Osteoblast (primary cell): ENCODE measurements at places on chromosomes 5 and 9.
A peak's percentile ranks its signal among the peaks of the same experiment; 100 is the strongest.

DNA sequence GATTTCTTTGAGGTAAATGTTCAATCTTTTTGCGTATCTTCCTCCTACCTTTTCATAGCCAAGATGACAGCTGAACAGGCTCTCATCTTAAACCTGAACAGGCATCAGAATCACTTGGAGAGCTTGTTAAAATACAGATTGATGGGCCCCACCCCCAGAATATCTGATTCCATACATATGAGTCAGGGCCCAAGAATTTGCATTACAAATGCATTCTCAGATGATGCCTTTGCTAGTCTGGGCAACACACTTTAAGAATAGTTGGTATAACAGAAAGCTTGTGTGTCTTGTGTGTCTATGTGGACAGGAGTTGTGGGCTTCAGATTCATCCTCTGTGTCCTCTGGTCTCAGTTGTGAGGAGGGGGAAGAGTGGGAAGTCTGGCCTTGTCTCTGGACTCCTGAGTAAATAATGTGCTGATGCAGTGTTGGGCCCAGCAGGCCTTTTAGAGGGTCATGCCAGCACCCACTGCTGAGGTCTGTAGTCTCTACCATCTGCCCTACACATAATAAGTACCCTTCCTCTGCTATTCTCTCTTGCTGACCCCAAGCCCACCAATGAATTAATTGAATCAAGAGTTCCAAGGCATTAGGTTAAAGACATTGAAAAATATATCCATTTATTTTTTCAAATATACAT lies 43.1 kb downstream of the PTCD2 start:
- DNase-seq, result peak; percentile 80

DNA sequence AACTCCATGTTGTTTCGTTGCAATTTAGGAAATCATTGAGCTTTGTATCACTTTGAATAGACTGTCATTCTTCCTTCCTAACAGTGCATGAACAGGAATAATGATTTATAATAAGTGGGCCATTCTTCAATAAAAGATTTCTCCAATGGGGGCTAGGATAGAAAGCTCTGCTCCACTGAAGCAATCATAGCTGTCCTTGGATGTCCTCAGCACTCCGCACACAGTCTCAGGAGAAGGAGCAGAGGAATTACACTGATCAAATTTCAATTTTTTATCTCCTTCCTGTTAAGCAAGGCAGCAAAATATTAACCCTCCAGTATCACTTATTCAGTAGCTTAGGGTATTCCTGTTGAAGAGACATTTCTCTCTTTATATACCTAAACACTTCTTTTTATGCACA lies 532.7 kb upstream of the ST8SIA4 start:
- DNase-seq, result no peak

- no peak for DNase-seq
Observed at GRCh38 chr5:77921094-77921768, 145.1 kb upstream of the TBCA start.

- no peak for DNase-seq
Observed at GRCh38 chr9:79766091-79766490, 194.3 kb downstream of the TLE4 start.

DNA sequence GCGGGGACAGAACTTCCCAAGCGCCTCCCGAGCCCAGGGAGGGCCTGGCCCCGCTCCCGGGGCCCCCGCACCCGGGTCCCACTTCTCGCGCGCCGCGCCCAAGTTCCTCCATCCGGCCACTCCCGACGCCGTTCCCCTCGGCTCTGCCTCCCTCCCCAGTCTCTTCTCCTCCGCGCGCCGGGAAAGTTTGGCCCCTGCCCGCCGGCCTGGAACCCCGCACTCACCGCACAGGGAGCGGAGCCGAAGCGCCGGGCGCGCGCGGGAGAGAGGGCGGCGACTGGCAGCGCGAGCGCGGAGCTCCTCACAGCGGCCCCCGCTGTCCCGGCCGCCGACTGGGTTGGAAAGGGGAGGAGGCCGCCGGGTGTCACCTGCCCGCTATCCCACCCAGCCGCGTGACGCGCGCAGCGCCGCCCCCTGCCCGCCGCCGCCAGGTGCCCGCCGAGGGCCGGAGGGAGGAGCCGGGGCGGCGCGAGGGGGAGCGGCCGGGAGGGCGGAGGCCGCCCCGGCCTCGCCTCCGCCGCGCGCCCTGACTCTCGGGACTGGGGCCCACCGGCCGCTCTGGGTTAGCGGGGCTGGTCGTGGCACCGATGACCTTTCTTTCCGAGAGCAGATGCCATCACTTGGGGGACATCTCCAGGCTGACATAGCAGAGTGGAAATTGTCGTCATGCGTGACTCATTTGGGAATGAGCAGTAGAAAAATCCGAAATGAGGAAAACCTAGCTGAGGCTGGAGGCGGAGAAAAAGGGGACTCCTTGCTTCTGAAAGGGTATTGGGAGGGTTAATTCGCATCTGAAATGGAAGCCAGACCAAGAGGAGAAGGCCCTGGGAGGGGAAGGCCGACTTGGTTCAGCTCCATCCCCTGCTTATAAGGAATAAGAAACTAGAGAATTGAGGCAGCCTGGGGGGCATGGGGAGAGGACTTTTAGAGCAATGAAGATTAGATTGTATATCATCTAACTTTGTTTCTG lies at the start of gene ELOVL7:
Gene ELOVL7 (minus strand): TSS at position 334 of the 970 bp plus-strand sequence. CDS start 56,872 bp downstream, outside the sequence.
- DNase-seq, result peak; percentile 90

DNA sequence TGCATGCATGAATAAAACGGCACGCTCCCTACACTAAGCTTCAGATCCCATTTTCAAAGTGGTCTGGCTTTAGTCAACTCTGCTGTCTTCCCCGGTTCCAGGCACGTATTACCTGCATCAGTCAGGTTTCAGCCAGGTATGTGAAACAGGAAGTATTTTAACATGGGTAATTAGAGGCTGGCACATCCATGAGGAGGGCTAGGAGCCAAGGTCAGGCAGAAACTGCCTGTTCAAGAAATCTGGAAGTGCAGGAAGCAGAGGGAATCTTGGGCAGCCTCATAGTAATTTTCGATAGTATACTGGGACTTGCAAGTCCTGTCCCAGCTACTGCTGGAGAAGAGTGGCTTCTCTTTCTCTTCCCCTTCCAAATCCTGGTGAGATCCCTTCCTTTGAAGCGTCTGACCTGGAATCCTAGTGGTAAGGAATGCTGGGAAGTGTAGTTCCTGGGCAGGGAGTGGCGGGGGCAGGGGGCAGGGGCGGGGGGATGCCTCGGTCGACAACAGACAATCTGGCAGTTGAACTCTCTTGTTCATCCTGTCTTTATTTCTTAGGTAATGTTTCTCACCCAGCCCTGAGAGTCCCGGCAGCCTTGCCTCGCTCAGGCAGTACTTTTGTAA lies 403.1 kb downstream of the TLE4 start:
- DNase-seq, result peak; percentile 52

GRCh38 chr9:35484406-35484805 lies 5.5 kb upstream of the RUSC2 start:
- DNase-seq, result peak; percentile 82

- DNase-seq, result peak; percentile 91
Observed at GRCh38 chr9:120394058-120394669, 185.8 kb downstream of the CDK5RAP2 start.

- DNase-seq, result no peak
Observed at GRCh38 chr5:1850324-1851154, 32.2 kb downstream of the IRX4 start.

GRCh38 chr5:137320056-137321045 lies 178.8 kb downstream of the SPOCK1 start:
- DNase-seq, result peak; percentile 74

DNA sequence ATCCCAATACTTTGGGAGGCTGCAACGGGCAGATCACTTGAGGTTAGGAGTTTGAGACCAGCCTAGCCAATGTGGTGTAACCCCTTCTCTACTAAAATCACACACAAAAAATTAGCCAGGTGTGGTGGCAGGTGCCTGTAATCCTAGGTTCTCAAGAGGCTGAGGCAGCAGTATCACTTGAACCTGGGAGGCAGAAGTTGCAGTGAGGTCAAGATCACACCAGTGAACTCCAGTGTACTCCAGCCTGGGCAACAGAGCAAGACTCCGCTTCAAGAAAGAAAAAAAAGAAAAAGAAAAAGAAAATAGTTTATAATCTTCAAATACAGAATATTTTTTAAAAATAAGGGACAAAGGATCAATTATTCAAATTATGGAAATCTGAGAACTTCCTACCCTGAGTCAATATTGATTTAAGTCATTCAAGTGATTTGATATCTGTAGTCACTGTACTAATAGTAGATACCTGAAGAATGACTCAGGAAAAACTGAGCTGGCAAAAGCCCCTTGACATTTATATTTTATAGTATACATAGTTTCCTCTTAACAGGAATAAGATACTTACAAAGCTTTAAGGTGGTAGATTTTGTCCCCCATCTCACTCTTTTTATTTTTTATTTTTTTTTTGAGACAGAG lies 61.8 kb downstream of the PTBP3 start:
- peak; percentile 43 for DNase-seq

- DNase-seq, result peak; percentile 13
Observed at GRCh38 chr9:33628865-33629410, 104.9 kb downstream of the ANKRD18B start.

- no peak for DNase-seq
Observed at GRCh38 chr5:159005062-159005461, 94.7 kb downstream of the EBF1 start.

GRCh38 chr9:75120686-75121085 lies 32.4 kb downstream of the OSTF1 start:
- DNase-seq, result no peak

- no peak for DNase-seq
Observed at GRCh38 chr5:135323227-135323626, 75.8 kb downstream of the MACROH2A1 start.

DNA sequence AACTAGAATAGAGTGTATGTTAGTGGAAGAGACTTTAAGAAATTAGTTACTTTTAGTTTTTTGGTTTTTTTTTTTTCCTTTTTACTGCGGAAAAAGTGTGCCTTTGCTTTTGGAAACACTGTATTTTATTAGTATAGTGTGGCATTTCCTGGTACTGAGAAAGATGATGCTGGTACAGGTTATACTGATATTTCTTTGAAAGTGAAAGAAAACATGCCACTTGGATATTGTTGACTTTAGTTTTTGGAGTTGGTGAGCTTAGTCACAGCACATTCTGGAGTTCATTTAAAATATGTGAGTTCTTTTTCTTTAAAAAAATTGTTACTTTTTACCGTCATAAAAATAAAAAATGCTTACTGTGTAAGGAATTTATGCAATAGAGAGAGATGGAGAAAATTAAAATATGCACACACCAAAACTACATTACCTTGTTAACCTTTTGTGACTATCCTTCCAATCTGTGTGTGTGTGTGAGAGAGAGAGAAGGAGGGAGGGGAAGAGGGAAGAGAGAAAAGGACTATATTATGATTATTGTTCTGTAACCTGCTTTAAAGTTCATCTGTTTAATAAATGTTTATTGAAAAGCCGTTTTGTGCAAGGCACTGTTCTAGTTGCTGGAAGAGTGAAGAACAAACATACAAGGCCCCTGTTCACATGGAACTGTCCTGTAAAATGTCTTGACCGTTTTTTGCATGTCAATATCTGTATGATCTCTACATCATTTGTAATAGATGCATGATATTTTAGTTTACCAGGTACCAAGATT lies 1.9 kb downstream of the UGCG start:
- DNase-seq, result peak; percentile 82

DNA sequence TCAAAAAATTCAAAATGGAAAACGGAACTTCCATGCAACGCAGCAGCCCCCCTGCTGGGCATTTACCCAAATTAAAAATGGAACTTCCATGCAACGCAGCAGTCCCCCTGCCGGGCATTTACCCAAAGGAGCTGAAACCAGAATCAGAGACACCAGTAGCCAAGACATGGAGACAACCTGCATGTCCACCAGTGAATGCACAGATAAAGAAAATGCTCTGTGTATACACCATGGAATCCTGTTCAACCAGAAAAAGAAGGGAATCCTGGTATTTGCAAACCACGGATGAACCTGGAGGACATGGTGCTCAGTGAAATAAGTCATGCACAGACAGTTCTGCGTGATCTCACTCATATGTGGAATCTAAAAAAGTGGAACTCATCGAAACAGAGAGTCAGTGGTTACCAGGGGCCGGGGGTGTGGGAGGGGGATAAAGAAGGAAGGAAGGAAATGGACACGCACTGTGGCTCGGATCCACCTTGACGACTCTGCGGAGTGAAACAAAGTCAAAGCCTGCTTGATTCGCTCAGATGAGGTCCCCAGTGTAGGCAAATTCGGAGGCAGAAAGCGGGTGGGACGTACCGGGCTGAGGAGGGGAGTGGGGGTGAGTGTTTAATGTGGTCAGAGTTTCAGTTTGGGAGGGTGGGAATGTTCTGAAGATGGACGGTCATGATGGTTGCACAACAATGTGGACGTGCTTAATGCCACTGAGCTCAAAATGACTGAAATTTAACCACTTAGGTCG lies 40.2 kb upstream of the EXOC3 start:
- DNase-seq, result no peak

- DNase-seq, result peak; percentile 86
Observed at GRCh38 chr9:126508171-126508591, 105.5 kb upstream of the LMX1B start.

GRCh38 chr5:125251703-125252102 lies 505.3 kb upstream of the ZNF608 start:
- no peak for DNase-seq

DNA sequence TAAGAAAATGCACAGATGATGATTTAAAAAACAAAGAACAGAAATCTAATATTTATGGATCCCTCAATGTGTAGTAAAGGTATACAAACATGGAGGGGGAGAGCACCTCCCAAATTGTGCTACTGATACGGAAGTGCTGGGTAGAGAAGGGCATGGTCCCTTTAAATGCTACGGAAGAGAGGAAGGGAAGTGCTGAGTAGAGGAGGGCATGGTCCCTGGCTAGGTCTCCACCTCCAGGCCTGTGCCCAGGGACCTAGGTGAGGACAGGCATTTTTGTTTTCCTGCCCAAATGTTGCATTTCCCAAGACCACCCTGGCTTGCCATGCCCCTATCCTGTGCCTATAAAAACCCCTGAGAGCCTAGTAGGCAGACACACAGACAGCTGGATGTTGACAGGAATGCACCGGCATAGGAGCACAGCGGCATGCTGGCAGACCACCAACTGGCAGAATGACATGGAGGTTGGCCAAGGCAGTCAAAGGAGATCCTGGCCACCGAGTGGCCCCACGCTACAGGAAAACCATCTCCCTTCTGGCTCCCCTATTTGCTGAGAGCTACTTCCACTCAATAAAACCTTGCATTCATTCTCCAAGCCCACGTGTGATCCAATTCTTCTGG lies 62.1 kb upstream of the SPDL1 start:
- no peak for DNase-seq

- peak; percentile 81 for DNase-seq
Observed at GRCh38 chr5:440401-441201, 2.4 kb upstream of the EXOC3 start.

DNA sequence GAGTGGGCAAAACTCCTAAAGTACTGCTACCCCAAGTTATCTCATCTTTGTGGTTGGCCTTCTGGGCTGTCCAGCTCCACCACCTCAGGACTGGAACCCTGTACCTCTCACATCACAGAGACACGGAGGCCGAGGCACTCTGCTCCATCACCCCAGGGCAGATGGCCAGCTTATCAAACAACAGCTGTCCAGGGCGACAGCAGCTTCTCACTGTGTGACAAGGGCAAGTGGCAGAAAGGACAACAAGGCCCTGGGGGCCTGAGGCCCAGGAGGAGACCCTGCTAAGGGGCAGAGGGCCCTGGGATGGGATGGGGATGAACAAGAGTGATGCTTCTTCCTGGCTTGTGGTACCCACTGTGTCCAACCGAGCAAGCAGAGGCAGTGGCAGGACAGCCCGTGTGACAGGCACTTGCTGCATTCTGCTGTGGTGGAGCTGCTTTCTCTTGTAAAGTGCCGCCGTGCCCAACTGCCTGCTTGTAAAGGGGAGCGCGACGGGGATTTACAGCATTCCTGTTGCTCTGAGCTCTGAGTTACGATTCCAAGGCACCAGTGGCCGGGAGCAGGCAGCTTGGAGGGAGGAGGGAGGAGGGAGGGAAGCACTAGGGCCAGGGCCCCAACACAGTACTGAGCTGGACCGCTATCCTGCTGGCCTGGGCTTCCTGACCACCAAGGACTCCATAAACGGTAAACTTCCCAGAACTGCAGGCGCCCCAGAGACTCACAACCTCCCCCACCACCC lies 71.2 kb downstream of the SHB start:
- no peak for DNase-seq
